M059J (cell line): ENCODE measurements at places on chromosomes 2 and 18.

DNA sequence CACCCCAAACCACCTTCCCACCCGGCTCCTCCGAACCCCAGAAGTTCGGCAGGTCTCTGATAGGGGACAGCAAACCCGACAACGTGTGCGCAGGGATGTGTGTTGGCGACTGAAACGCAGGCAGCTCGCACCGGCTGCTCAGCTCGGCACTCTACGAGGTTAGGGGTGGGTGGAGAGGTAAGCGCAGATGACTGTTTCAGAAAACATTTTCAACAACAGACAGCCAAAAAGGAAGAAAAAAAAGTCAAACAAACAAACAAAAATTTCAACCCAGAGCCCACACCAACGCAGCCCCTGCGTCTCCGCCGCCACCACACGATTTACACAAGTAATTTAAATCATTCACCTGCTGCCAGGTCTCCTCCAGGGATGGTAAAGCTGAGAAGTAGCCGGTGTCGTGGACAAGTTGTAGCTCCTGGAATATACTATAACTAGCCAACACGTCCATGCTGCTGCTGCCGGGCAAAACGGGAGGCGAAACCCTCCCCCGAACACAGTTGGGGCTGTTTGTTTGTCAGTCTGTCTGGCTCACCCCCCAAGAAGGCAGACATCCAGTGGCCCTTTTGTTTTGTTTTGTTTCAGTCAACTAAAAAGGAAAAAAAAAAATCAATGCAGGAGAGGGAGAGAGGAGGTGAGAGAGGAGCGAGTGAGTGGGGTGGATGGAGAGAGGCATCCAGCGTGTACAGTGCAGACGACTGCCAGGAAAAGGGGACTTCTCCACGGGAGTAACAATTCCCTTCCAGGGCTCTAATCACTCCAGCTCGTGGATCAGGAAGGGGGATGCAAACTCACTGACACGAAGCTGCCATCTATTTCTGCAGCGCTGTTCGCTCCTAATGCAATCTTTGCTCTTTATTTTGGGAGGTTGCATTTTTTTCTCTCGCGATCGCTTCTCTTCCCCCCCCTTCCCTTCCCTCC is at the start of gene KLF7:
Gene KLF7 (minus strand): TSS at position 828 of the 918 bp plus-strand sequence. CDS start 380 bp downstream, at position 448.
- DNase-seq = peak; percentile 59

DNA sequence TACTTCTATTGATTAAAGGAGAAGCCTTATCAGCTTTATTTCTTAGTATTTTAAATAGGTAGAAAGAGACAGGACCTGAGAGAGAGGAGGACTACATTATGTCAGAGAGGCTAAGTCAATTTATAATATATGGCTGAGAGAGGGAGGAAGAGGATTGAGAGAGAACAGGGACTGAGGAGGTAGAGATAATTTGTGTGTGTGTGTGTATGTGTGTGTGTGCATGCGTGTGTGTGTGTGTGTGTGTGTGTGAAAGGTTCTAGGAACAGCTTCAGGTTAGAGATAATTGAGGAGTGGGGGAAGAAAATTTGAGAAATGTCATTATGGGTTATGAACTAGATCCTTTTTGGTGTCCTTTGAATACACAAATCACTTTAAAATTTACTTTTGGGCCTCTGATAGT is 15.2 kb downstream of the DOK1 start:
- DNase-seq = no peak

GRCh38 chr2:208300847-208301618 is 35.0 kb downstream of the PIKFYVE start:
- no peak for DNase-seq

GRCh38 chr2:128394007-128394730 is 75.5 kb upstream of the HS6ST1 start:
- DNase-seq = no peak

DNA sequence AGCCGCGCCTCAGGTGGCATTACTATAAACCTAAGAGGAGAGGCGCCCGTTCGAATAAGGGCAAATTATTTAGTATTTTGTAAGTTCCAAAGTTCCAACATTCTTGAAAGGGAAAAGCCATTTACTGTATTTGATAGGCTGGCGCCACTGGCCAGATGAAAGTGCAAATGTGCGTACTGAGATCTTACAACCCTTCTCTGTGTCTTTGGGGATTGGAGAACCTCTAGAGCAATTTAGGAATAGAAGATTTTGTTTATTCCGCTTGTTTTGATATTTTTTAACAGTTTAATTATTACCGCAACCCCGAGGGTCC is 467 bp upstream of the WDR35 start:
- DNase-seq = no peak

DNA sequence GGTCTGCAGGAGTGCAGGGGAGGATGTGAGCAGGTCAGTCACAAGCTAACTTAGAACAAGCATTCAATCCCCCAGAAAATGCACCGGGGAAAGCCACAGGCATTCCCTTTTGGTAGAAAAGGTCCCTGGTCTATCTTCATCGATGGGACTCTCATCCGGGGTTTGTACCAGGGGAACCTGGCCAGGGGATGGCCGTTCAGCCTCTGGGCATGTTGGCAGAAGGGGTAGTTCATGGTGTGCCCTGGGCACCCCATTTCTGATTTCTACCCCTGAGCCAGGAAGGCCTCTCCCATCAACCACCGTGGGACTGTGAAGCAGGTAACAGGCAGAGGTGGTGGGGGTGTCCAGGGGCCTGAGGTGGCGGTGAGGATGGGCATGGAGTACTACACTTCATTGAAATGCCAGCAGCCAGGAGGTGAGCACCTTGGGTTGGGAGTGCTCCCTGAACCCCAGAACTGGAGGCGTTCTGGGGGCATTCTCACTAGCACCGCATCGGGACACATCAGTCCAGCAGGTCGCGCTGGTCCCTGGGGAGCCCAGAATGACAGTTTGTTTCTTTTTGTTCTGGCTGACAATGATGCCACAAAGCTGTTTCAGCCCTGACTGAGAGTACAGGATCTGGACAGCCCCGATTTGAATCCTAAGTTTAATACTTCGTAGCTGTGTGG is 172.3 kb downstream of the SMAD7 start:
- no peak for DNase-seq

- no peak for DNase-seq
Measured at GRCh38 chr2:5537180-5537688, 154.9 kb upstream of the SOX11 start.
